ENCODE measurements at places on chromosomes 5 and 9.

DNA sequence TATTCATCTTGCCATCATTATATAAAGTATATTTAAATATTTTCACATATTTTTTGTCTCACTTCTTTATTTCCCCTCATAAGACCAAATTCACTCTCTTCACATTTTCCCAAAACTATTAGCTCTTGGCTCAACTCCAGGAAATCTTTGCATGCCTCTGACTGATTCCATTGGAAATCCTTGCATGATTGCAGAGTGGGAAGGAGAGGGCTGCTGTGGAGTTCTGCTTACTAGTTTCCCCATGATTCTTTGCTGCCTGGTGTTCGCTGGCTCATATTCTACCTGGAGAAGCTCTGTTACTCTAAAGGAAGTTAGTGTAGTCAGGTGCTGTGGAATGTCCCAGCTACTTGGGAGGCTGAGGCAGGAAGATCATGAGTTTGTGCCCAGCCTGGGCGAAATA is 41.9 kb downstream of the LIX1 start:
- DNase-seq: no peak

- no peak for DNase-seq
Observed at GRCh38 chr5:14486996-14487896, 94.3 kb upstream of the OTULINL start.

DNA sequence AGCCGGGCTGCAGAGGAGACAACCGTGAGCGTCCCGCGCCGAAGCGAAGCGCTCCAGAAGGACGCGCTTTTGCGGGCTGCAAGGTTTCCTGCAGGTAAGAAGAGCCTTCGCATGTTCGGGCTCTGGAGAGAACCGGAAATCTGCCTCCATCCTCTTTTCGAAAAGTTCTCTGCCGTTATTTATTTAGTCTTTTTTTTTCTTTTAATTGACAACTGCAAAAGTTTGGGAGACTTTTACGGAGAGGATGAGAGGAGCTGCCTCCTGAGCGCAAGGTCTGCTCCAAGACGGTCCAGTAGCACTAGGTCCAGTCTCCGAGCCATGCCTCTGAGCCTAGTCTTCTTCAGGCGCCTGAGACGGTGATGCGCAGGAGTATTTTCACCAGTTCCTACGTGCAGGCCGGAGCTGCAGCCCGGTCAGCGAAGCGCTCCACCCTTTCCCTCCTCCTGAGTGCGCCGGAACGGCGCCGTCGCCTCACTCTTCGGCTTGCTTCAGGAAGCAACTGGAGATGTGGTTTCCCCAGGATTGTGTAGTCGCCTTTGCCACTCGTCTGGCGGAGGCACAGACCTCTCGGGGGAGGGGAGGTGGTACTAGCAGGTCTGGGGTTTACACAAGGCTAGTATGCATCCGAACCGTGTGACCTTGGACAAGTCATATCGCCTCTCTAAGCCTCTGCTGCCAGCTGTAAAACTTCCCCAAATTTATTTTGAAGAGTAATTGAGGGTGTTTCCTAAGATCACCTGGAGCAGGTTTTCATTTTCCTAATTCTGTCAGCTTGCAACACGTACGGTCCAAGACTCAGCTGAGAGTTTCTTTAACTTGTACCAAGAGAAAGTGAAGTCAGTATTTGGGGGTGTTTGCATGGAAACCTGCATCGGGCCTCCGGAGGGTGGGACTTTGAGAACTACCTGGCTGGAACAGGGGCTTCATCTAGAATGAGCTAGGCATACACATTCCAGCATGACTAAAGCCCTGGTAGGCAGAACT is 4.5 kb downstream of the POU4F3 start:
- no peak for DNase-seq

- DNase-seq: peak; percentile 64
Observed at GRCh38 chr9:121842612-121842978, 191.2 kb downstream of the DAB2IP start.

GRCh38 chr5:171410181-171410580 is 9.3 kb upstream of the FGF18 start:
- DNase-seq: no peak

- DNase-seq: no peak
Observed at GRCh38 chr5:71663191-71663969, 55.7 kb upstream of the CARTPT start.

DNA sequence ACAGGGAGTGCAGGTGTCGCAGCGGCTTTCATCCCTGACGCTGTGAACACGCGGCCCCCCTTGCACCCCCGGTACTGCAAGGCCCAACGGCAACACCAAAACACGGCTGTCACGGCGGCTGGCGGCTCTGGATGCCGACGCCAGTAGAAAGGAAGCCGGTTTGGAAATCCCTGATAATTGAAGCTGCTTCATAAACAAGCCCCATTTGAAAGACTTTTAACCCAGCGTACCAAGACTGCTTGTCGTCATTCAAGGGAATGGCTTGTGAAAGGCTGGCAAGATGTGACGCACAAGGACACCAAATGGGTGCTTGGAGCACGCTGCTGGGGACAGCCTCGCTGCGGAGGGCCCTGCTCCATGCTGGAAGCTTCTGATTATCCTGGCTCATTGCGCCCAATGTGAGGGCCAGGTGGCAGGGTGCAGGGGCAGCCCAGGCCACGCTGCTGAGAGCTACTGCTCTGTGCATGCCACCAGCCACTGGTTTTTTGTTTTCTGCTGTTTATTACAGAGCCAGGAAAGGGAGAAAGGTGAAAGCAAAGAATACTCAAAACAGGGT is 63.1 kb downstream of the GTF3C4 start:
- DNase-seq: no peak

All from H54 (cell line).